Immature natural killer cell (primary cell): ENCODE measurements at places on chromosomes 7 and 10.

DNA sequence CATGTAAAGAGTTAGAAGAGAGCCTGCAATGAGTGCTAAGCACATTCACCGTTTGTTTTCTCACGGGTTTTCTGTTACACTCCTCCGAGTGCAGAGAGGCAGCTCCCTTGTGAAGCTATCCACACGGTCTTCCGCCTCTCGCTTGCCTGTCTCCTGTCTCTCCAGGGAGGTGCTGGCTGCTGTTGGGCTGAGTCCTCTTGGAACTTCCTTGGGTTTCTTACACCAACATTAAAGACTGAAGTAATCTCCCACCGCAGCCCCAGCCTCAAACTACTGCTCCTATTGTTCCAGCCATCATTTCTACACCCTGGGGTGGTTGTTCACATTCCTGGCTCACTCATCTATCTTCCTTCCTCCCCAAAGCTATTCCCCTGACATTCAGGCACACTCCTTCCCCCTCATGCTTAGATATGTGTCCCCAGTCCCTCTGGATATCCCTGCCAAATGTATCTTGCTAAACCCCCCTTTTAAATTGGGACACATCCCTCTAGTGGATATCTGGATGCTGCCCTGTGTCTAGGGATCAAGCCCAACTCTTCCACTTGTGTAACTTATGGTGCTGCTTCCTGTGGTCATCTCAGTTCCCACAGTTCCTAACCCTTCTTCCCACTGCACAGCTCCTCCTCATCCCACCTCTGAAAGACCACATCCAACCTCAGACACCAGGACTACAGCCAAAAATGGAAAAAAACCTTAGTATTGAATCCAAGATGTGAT lies 14.1 kb downstream of the ESYT2 start:
- DNase-seq, result no peak

DNA sequence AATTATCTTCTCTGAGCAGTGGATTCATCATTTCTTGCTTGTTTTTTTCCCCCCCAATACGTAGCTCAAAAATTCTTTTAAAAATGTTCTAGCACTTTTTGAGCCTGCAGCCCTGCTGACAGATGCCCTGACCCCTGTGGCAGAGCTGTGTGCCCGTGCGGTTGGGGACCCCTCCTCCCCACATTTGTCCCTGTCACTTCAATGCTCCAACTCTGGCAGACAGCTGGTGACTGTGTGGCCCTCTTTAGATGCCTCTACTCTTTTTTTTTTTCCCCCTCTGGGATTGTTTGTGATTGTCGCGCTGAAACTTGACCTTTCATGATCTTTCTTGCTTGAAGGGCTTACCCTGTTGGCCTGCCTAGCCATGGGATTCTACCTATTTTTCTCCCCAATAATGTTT lies 214.1 kb downstream of the TMEM178B start:
- no peak for DNase-seq

DNA sequence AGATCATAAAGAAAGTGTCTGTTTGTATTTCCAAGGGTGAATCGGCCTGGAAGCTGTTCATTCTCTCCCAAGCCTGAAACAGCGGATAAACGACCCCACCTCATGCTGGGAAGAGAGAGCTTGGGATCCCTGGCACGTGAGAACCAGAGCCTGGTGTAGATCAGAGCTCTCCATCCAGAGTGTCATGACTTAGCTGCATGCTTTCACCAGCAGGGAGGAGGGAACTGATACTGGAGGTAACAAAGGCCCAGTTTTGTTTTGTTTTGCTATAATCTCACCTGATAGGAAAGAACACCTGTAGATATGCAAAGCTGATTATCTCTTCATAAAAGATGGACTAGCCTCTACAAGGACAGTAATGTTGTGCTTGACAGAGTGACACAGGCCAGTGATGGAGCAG lies 236.6 kb downstream of the POM121L12 start:
- DNase-seq, result no peak

DNA sequence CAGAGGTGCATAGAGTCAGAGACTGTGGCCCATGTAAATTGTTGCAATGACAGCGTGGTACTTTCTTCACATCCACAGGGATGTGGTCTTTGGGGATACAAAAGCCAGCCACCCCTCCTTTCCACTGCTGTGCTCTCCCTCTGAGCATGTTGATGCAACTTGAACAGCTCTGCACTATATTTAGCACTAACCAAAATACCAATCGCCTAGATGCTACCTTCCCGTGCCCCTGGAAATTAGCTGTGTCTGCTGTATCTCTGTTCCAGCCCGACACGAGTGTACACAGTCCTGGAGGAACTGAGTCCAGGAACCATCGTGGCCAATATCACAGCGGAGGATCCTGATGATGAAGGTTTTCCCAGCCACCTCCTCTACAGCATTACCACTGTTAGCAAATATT lies 38.1 kb downstream of the CDHR3 start:
- DNase-seq, result no peak

- DNase-seq, result no peak
Measured at GRCh38 chr7:33982425-33982786, 77.1 kb downstream of the BMPER start.

GRCh38 chr10:123781956-123782500 lies 109.6 kb downstream of the CPXM2 start:
- no peak for DNase-seq

GRCh38 chr7:146654048-146654447 lies 537.4 kb downstream of the CNTNAP2 start:
- DNase-seq, result no peak
